Hematopoietic multipotent progenitor cell treated with erythropoietin and hydrocortisone succinate and interleukin-3 and kit ligand, for 6 days (in vitro differentiated cells): ENCODE measurements at places on chromosomes 1 and 21.

- DNase-seq = no peak
Measured at GRCh38 chr1:71780681-71781080, 501.7 kb downstream of the NEGR1 start.

GRCh38 chr1:51937112-51937511 lies 53.4 kb downstream of the RAB3B start:
- DNase-seq = no peak

DNA sequence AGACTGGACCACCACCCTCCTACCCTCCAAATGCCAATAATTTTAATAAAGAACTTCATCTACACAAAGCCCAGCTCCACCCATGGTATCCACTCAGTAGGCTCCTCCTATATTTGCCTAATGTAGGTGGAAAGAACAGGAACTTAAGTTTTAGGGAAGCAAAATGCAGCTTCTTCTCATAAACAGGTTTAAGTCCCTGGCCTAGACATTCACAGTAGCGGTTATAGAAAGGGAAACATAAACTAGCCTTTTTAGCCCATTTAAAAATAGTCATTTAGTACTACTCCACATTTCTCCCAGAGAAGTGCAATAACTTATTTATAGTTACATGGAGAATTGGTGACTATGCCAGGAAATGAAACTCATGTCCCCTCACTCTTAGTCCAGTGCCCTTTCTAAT lies 56.6 kb upstream of the CPLANE2 start:
- DNase-seq = no peak

DNA sequence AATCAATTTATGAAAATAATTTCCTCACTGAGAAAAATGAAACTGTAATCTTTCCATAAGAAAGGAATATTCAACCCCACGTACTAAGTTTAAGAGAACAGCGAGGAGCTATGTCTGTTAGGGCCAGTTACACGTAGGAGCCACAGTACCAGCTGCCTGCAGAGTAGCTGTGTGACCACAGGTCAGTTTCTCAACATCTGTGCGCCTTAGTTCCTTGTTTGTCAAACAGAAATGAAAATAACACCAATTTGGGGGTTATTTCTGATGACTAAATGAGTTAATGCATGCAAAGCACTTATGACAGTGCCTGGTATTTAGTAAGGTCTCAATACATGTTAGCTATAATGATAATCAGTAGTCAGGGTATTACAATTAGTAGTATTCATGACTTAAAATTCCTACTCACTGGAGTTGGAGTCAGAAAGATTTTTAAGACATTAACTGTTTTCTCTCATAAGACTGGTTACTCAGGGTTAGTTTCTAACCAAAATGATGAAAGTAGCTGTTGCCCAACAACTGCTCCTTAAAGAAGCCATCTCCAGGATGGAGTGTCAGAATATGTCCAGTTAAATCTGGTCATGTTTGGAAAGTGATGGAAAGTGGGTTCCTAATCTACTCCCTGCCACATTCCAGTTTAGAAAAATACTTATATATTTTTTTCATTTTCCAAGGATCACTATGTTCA lies 85.8 kb upstream of the ZNF648 start:
- peak; percentile 78 for DNase-seq

DNA sequence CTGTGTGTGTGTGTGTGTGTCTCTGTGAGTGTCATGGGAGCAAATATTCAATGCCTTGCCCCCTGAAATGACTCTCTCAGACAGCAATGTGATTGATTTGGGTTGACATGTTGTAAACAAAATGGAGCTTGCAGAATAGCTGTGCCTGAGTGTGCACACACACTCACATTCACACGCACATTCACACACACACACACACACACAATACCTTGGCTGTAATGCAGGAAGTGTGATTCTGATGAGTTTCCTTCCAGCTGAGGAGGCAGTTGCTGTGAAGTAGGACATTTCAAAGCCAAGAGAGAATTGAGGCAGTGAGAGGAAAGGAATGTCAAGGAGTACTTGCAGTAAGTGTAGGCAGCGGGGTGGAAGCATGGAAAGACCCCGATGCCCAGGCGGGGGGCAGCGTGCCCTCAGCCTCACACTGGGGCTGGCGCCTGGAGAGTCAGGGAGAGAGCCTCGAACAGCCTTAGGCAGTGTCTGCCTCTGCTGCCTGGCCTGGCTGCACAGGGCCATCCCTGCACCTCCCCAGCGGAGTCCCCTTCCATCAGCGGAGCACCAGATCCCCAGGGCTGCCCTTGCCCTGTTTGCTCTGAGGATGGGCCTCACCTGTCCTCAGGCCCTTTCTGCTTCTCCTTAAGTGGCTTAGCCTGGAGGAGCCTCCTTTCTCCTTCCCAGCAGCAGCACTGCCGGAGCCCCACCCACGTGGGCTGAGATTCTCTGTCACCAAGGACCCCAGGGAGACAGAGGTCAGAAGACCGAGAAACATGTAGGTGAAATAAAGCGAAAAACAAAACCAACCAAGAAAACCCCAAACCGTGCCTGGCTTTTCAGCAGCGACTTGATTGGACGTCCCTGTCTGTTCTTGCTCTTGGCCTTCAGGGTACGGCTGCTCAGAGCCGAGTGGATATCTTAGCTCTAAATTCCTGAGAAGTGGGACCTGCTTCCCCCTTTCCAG lies 9.2 kb downstream of the VASH2 start:
- no peak for DNase-seq

DNA sequence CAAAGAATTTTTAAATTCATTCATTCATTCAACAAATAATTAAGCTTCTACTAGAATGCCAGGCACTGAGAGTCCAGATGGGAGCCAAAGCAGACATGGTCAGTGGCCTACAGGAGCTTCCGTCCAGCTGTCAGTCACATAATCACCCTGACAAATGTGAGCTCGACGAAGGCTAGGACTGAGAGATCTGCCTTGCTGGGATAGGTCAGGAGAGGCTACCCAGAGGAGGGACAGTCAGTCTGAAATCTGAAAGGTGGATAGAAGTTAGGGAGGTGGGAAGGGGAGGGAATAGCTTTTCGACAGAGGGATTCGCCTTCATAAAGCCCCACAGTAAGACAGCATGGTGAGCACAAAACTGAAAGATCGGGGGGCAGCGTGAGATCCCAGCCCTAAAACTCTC lies 8.3 kb downstream of the EPHX1 start:
- no peak for DNase-seq

GRCh38 chr1:200432586-200432985 lies 22.8 kb upstream of the ZNF281 start:
- no peak for DNase-seq

DNA sequence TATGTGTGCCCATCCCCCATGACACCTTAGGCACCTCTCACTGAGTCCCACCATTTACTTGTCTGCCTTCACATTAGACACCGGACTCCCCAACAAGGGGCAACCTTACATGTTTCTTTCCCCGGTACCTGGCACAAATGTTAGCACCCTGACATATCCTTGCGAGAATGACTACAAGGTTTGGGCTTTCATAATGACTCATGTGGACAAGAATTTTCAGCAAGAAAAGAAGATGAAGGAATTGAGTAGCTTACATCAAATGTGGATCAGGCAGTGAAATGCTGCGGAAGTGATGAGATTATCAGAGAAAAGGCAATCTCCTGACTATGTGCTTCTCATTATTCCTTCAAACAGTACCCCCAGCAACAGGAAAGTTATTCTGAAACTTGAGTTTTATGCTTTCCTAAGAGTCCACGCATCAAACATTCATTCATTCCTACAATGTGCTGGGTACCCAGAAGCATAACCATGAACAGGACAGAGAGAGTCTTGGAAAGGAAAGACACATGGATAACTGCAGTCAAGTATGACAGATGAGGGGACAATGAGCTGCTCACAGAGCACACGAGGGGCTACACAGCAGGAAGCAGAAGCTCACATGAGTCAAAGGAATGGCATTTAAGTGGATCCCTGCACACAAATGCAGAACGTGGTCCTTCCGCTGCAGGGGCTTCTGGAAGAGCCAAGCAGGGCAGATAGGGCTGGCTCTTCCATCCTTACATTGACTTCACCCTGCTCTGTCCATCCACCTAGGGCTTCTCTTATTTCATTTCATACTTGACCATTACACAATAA lies 112.1 kb downstream of the PCNX2 start:
- DNase-seq = no peak

DNA sequence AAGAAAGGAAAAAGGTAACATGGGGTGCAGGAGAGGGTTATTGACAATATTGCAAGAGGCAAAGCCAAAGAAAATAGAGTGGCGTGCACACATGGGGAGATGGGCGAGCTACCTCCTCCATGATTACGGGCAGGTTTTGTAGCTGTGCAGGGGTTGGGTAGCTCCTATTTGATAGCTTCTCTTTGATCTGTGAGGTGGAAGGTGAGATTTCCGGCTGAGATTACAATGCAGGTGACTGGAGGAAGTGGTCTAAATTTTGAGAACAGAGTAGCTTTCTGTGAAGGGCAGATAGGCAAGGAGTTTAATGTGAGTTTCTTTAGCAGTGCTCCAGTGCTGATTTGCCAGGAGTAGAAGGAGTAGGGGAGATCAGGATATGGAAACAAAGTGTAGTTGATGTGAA lies 263.4 kb downstream of the PLA2G4A start:
- DNase-seq = no peak

DNA sequence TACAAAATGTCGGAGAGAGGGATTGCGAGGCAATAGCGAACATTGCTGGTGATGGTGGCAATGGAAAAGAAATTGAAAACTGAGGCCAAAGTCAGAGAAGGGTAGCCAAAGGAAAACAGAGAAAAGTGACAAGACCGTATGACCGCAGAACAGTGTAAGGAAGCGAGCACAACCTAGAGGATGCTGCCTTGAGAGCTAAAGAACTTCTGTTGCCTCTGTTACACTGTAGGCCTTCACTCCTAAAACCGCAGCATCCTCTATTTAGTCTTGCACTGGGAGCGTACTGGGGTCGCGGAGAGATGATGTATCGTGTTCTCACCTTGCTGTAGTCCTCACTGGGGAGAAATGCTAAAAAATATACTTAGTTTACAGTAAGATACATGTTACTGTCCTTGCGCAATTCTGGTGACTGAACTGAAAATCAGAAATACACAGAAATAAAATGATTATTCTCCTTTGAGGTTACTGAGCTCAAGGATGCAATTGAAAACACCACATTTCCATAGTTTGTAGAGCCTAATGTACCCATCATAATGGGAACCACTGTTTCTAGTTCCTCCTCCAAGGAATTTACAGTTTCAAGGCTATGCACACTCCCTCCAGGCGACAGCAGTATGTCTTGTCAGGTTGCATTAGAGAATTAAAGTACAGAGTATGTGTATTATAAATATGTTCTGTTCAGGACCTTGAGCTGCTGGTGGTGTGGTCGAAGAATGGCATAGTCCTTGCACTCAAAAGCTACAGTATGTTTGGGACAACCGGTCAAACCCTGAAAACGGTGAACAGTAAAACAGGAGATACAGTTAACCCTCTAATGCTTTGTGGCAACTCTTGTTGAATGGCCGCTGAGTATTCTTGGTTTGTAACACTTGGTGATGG lies 1.3 kb downstream of the NEK7 start:
- DNase-seq = peak; percentile 60

DNA sequence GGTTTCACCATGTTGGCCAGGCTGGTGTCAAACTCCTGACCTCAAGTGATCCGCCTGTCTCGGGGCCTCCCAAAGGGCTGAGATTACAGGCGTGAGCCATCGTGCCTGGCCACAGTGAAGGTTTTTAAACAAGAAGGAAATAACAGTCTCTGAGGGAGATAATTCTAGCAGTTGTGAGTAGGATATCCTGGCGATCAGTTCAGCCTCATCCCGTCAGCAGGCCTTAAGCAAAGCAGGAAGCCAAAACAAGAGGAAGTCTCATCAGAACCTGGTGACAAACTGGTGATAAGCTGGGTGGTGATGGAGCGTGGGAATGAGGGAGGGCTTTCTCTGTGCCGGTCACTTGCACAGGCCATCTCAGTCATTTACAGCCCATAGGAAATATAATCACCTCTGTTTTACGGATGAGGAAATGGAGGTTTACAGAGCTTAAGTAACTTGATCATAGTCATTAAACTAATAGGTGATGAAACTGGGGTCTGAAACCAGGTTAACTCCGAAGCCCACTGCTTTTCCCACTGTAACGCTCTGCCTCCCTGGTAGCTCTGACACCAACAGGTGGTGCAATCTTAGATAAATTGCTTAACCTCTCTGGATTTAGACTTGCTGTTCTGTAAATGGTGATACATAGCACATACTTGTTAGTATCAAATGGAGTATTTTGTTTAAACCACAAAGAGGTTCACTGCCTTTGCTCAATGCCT lies 40.8 kb upstream of the A3GALT2 start:
- DNase-seq = peak; percentile 60

DNA sequence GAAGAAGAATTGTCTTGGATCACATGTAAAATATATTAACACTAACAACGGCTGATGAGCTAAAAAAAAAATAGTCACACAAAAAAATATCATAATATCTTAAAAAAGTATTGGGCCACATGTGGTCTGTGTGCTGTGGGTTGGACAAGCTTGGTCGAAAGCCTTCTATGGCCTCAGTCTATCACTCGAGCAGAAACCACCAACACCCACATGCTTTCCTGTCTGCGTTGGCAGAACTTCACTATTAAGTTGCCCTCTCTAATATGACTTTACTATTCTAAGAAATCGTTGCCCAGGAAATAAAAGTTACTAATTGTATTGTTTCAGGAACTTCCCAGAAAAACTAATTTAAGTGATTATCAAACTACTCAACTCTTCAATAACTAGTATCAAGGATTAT lies 28.2 kb upstream of the ETS2 start:
- peak; percentile 56 for DNase-seq

DNA sequence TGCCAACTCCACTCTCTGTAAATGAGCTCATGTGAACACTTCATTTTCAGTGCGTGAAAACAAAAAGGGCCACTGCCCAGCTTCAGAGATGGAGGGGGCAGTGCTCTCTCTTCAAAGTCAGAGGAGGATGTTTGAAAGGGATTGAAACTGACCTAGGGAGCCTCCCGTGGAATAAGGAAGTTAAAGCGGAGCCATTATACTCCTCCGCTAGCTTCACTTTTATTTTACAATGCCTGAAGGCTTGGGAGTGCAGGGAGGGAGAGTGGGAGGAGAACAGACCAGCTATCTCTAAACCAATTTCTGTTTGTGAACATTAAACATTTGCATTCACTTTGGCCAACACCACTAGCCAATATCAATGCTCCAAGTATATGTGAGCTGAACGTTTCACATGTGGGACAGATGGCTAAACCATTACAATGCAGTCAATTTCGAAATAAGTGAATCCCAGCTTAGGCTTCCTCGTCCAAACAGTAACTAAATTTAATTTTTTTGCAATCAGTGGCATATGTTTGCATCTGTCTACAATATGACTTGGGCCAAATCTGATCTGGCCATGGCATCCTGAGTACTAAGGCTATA lies 126.9 kb downstream of the ESRRG start:
- DNase-seq = no peak

GRCh38 chr1:114588196-114588689 lies 6.8 kb upstream of the BCAS2 start:
- no peak for DNase-seq

DNA sequence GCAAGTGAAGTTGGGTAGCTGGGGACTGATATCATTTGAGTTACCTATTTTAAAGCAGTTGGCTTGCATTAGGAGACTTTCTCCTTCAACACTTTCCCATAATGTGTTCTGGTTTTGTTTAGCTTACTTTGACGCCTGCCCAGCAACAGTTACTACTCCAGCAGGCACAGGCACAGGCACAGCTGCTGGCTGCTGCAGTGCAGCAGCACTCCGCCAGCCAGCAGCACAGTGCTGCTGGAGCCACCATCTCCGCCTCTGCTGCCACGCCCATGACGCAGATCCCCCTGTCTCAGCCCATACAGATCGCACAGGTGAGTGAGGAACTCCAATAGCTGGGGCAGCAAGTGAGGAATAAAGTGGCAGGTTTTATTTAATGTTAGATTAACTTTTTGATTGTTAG lies 144.3 kb downstream of the CD247 start:
- no peak for DNase-seq
